ENCODE measurements at places on chromosomes 5 and 9. TPM values are rescaled to one million over a fixed set of nuclear protein-coding genes. Genes with fewer than 3 reads are reported as not detected.

The ITGA1 gene
- total RNA-seq = 17.1 TPM

The PRR16 gene
- total RNA-seq = 3.8 TPM

DNA sequence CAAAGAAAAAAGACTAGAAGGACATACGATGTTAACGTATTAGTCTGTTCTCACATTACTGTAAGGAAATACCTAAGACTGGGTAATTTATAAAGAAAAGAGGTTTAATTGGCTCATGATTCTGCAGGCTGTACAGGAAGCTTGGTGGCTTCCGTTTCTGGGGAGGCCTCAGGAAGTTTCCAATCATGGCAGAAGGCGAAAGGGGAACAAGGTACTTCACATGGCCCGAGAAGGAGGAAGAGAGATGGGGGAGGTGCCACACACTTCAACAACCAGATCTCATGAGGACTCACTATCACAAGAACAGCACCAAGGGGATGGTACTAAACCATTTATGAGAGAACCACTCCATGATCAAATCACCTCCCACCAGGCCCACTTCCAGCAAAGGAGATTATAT is 110.1 kb downstream of the CARTPT start:
- DNase-seq = no peak
- no peak overlapping the region for H3K27ac ChIP-seq
- H3K4me1 ChIP-seq = peaks cover 6% of the 10 kb centered on the region
- H3K4me3 ChIP-seq = no peak overlapping the region
- no peaks in the 10 kb centered on the region for H3K27me3 ChIP-seq

- H3K36me3 ChIP-seq = no peaks in the 10 kb centered on the region
- no peak overlapping the region for H3K4me3 ChIP-seq
- H3K27me3 ChIP-seq = no peaks in the 10 kb centered on the region
- no peaks in the 10 kb centered on the region for H3K4me1 ChIP-seq
- DNase-seq = no peak
Measured at GRCh38 chr5:89981021-89981420, 428.5 kb downstream of the CETN3 start.

DNA sequence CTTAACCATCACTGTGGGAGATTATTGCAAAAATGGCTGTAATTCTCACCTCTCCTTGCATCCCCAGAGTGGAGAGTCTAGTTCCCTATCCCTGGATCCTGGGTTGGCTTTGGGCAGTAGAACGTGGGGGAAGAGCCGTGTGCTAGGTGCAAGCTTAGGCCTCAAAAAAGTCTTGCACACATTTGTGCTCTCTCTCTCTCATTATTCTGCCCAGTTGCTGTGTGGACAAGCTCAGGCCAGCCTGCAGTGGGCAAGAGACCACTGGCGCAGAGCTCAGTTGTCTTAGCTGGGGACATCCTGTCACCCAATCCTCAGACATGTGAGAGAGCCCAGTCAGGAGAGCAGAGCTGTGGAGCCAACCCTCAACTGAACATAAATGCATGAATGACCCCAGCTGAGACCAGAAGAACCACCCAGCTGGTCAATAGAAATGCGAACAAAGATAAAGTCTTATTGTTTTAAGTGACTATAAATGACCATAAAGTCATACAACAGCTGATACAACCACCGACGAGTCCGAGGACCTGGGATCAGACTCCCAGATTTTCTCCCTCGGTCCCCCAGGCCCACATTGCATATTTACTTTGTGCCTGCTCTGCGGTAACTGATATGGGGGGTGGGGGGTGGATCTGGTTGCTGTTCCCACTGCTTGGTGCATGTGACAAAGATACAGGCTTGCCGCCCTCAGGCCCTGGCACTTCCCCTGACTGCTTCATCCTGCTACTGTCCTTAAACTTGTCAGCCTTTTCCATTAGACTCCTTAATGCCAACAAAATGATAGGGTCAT is 166.4 kb upstream of the MVB12B start:
- H3K4me1 ChIP-seq = no peaks in the 10 kb centered on the region
- no peak overlapping the region for H3K4me3 ChIP-seq
- no peak for DNase-seq
- H3K27me3 ChIP-seq = no peaks in the 10 kb centered on the region
- H3K36me3 ChIP-seq = no peaks in the 10 kb centered on the region

DNA sequence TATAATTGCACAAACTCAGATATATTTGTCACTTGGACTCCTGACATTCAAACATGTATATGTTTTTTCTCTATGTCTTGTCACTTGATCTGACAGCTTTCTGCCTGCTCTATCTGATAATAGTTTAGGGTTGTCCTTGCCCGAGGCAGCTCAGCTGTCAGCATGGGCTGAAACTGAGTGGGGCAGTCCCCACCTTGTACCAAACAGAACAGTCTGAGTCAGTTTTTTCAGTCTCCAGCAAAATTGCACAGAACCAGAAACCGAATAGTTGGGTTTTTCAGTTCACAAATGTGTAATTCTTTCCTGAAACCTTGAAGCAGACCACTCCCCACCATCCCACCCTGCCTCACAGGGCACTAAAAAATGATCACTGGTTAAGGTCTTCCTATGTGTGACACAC is 9.5 kb upstream of the HAND1 start:
- no peak overlapping the region for H3K4me3 ChIP-seq
- no peaks in the 10 kb centered on the region for H3K4me1 ChIP-seq
- H3K36me3 ChIP-seq = no peaks in the 10 kb centered on the region
- no peak overlapping the region for H3K27ac ChIP-seq

GRCh38 chr5:103373597-103374472 is 115.3 kb downstream of the MACIR start:
- no peak overlapping the region for H3K4me3 ChIP-seq
- no peak overlapping the region for H3K27ac ChIP-seq
- H3K4me1 ChIP-seq = no peaks in the 10 kb centered on the region
- DNase-seq = no peak

DNA sequence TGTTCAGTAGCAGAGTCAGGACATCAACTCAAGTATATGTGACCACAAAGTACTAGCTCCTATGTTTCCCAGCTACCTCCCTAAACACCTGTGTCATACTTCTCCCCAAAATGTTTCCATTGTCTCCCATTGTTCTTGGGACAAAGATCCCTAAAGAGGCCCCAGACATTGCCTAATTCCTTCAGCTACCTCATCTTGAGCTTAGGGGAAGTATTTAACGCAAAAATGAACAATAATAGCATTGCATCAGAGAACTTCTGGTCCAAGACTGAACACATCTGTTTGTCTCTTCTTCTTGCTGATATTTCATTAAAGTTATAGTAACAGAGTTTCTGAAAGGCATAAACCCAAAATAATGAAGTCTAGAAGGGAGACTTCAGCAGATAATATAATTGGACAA is 430.8 kb downstream of the MTRR start:
- no peak overlapping the region for H3K4me3 ChIP-seq
- H3K4me1 ChIP-seq = no peaks in the 10 kb centered on the region
- no peaks in the 10 kb centered on the region for H3K27me3 ChIP-seq

GRCh38 chr9:92507496-92507895 is 25.2 kb upstream of the ASPN start:
- H3K4me3 ChIP-seq = no peak overlapping the region
- no peaks in the 10 kb centered on the region for H3K27me3 ChIP-seq
- H3K4me1 ChIP-seq = peaks cover 10% of the 10 kb centered on the region
- peak overlapping the region; percentile 59 for H3K27ac ChIP-seq
- no peaks in the 10 kb centered on the region for H3K36me3 ChIP-seq

The GPRIN1 gene
- 0.11 TPM for total RNA-seq

GRCh38 chr5:158300256-158300655 is 441.3 kb upstream of the CLINT1 start:
- H3K27me3 ChIP-seq = no peaks in the 10 kb centered on the region
- no peaks in the 10 kb centered on the region for H3K4me1 ChIP-seq
- H3K36me3 ChIP-seq = no peaks in the 10 kb centered on the region
- H3K4me3 ChIP-seq = no peak overlapping the region
- DNase-seq = no peak
